ENCODE measurements at places on chromosomes 3 and 15.
A peak's percentile ranks its signal among the peaks of the same experiment; 100 is the strongest.

- DNase-seq, result no peak
These were observed 68.5 kb upstream of the SGO1 start for GRCh38 chr3:20254268-20255117.

DNA sequence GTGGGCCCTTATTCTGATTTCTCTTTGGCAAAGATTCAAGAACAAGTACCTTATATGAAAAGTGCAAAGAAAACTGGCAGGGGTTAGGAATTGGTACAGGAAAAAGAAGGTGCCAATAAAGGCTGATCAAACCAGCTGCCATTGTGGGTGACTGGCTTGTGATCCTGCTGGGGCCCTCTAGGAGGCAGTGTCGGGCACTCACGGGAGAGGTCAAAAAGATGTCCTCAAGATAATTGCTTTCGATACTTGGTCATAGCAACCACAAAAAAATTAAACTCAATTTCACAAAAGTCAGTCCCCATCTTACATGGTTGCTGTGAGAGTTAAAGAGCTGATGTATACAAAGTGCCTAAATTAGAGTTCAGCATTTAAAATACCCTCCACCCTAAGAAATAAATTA lies 31.0 kb upstream of the CAV3 start:
- DNase-seq, result no peak

DNA sequence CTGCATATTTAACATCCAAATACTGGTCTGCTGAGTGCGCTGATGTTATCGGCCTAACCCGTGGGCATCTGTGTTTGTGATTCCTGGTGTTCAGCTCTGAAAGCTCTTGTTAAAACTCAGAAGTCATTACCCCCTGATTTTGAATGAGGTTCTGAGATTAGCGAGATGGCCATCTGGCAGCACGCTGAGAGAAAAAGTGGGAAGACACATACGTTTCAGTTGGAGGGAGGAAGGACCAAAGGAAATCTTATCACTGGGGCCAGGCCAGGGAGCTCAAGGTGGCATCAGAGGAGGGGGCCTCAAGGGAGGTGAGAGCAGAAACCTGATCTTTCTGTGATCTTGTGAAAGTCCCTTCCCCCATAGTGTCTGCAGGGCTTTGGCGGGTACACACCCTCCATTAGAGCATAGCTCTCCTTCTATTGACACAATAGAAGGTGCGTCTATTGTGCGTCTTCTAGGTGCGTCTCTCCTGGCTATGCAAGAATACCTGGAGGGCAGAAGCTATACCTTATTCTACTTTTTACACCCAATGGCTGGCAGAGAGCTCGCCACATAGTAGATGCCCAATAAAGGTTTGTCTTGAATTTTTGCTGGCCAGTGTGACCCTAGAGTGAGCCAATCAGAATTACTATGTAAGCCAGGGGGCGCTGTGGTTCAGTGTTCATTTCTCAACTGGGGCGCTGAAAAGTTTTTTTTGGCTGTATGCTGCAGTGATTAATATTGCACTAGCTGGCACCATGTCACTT lies 182.4 kb downstream of the SHQ1 start:
- peak; percentile 16 for DNase-seq

GRCh38 chr15:33150971-33151370 lies 43.5 kb downstream of the FMN1 start:
- DNase-seq, result no peak

DNA sequence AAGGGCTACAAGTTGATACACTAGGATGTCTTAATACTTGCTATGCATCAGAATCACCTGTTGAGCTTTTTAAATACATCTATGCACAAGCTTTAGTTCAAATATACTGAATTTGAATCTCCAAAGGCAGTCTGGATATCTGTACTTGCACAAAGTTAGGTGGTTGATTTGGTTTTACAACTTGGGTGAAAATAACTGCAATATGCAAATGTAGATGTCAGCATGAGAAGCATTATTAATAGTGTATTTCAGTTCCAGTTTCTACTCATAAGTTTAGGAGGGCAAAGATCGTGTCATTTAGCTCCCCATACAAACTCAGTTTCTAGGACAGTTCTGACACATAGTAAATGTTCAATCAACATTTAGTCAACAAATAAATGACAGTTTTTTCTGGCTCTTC lies 25.6 kb downstream of the IQCB1 start:
- DNase-seq, result no peak

- no peak for DNase-seq
These were observed 111.2 kb upstream of the SLC25A36 start for GRCh38 chr3:140830391-140830790.

- no peak for DNase-seq
These were observed 21.4 kb upstream of the ZBED2 start for GRCh38 chr3:111616417-111617105.

GRCh38 chr3:129504471-129505100 lies 23.9 kb upstream of the RHO start:
- no peak for DNase-seq

- DNase-seq, result no peak
These were observed 363.8 kb upstream of the NAALADL2 start for GRCh38 chr3:174495311-174495710.

- DNase-seq, result no peak
These were observed 281.3 kb downstream of the FGF12 start for GRCh38 chr3:192445770-192446644.

- DNase-seq, result no peak
These were observed 37.6 kb downstream of the ANO10 start for GRCh38 chr3:43584043-43584826.

DNA sequence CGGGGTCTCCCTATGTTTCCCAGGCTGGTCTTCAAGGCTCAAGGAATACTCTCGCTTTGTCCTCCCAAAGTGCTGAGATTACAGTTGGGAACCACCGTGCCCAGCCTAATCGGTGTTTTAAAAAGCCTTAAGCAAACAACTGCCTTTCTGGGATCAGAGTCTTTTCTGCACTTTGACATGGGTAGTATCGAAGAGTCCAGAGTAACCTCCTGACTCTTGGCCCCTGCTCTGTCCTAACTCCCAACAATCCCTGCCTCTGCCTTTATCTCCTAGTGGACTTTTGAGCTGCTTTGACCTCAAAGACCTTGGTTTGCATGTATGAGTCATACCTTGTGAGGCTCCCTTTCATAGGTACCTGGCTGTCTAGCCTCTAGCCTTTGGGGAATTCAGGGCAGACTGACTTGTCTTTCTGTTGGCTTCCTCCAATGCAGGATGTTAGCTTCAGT lies 21.0 kb upstream of the HACD2 start:
- DNase-seq, result no peak

GRCh38 chr3:177795859-177796258 lies 598.6 kb upstream of the TBL1XR1 start:
- no peak for DNase-seq

DNA sequence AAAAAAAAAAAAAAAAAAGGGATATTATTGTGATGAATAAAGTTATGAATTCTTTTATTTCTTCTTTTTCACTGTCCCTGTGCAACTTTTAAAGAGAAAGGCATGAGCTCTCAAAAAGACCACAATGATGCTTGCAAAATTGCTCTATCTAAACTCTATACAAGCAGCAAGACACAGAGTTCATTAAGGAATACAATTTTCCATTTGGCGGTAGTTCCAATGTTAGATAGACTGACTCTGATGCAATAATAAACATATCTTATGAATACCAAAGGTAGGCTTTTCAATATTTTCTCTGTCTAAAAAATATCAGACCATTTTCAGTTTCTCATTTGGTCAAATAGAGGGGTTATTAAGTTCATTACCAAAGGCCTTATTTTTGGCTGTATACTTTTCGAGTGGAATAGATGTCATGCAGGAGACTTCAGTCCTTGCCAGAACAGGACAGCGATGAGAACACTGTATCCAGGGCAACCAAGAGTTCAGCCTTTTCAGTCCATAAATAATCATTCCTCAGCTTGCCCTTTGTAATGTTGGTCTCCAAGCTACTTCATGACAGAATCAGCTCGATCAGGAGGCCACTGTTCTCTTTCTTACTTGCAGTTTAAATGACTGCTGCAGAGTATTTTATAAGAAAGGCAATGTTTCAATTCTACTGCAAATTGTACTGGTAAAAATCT lies 162.9 kb upstream of the FAM3D start:
- DNase-seq, result no peak

DNA sequence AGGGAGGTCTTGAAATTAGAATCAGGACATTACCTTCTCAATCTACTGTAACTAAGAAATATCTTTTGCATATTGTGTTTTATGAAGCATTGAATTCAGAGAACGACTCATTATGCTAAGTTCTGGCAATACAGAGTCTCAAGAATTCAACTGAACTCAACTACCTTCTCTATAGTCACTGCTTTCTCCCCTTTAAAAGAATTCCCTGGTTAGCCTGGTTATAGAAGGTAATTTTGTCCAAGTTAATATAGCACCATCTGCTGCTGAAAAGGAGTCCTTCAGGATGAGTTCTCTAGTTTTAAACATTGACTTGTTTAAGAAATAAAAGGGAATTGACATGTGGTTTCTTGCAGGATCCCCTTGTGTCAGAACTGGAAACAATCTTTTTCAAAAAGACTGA lies 60.2 kb downstream of the IL16 start:
- no peak for DNase-seq

DNA sequence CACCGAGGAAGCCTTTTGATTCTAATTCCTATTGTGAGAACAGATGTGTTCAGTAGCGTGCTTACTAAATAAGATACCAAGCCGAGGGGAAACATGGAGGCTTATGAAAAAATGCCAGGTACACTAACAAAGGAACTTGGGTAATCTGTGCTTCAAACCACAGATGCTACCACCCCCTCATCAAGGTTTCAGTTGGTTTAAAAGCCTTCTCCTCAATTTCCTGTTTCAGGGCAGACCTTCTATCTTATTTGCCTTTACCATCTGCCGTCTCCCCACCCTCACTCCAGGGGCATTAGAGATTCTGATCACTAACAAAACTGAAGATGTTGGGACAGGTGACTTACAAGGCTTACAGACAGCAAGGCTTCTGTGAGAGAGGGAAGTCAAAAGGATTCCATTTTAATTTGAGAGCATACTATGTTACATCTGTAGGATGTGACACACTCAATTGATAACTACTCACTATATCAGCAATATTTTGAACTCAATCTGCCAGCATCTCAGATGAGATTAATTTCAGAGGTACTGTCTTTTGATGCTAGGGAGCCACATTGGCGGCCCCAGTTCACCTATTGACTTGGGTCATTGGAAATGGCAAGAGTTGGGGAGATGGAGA lies 60.6 kb upstream of the PLCL2 start:
- DNase-seq, result no peak

DNA sequence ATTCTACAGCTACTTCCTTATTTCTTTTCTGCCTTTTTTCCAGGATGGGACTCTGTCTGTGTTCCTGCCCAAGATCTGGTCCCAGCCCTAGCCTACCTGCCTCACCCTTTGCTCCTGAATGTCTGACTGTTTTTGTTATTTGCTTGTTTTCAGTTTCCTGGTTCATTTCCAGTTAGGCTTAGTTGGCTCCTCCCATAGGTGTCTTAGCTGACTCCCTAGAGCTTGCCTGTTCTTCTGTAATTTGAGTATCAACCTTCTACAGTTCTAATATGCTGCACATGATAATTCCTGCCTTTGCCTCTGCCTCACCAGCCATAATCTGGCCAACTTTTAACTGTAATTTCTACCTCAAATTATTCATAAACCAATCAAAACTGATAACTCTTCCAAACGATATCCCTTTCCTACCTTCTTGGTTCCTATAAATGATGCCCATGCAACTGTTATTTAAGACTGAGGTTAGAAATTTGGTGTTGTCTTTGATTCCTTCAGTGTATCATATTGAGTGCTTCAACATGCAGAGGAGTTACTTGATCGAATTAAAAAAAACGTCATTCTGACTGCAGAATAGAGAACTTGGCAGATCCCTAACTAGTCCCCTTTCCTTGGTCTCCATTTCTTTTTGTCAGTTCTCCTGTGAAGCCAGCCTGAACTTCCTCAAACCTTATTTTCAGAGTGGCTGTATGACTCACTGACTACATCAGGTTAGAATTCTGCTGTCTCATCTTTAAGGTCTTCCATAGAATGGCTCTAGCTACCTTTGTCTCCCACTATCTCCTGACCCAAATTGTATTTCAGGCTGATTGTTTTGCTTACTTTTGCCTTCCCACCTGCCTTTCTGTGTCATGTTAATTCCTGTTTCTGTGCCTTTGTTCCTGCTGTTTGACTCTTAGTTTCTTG lies 8.4 kb downstream of the GOLM2 start:
- peak; percentile 38 for DNase-seq

DNA sequence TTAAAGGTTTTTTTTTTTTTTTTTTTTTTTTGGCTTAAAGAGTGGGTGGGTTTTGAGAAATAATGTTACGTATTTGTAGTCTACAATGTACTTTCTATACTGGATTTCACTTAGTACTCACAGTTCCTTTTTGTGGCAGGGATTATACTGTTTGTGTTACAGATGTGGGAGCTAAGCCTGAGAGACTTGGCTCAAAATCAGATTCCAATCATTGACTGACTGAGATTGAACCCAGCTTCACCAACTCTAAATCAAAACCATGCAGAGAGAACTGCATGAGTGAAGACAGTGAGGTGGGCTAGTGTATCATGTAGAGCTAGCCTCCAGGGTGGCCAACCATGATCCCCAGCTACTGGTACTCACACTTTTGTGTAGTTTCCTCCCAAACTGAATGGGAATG lies 68.0 kb downstream of the TMEM108 start:
- DNase-seq, result no peak

DNA sequence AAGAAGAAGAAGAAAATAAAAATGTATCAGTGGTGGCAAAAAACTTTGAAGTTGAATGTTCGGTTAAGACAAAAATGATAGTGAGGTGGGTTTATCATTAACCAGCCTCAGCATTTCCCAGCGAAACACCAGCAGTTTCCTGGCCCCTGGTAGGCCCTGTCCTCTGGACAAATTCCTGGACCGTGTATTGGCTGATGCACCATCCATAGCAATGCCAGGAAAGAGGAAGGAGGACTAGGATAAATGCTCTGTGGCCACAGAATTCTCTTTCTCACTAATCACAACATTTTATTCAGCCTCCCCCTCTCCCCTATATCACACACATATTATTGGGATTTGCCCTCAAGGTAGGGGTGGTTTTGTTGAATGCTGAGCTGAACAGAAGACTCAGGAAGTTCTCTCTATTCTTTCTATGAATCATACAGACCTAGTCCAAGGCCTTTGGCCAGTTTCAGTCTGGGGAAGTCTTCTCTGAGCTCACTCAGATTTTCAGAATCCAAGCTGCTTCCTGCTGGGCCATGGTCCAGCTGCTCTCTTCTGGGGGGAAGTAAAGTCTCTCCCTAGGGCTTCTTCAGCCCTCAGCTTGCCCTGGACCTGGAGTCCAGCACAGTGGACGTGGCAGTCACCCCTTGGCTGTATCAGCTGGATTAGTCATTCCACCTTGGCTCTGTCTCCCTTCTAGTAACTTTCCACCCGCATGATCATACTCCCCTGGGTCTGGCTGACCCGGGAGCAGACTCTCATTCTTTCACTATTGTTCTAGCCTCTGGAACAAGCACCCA lies 27.6 kb downstream of the SLC28A1 start:
- DNase-seq, result no peak

GRCh38 chr15:95558131-95558530 lies 772.4 kb upstream of the NR2F2 start:
- no peak for DNase-seq

- DNase-seq, result no peak
These were observed 885 bp upstream of the LSG1 start for GRCh38 chr3:194672876-194673275.

GRCh38 chr3:152650177-152650576 lies 184.8 kb upstream of the P2RY1 start:
- no peak for DNase-seq

GRCh38 chr3:172346161-172346560 lies 102.1 kb downstream of the GHSR start:
- DNase-seq, result no peak
